Stimulated activated memory B cell treated with anti-CD40 and anti-IgM and Interleukin-4, amounts not matched to agents 10 μg/mL and 1 μg/mL and 100 μg/mL, for 72 hours (primary cell): ENCODE measurements at places on chromosomes 2 and 18.
A peak's percentile ranks its signal among the peaks of the same experiment; 100 is the strongest.

GRCh38 chr2:215487002-215487372 is 51.1 kb upstream of the FN1 start:
- H3K4me3 ChIP-seq: no peak overlapping the region
- H3K27me3 ChIP-seq: no peaks in the 10 kb centered on the region
- no peak overlapping the region for H3K27ac ChIP-seq
- ATAC-seq: no peak
- H3K36me3 ChIP-seq: no peaks in the 10 kb centered on the region

DNA sequence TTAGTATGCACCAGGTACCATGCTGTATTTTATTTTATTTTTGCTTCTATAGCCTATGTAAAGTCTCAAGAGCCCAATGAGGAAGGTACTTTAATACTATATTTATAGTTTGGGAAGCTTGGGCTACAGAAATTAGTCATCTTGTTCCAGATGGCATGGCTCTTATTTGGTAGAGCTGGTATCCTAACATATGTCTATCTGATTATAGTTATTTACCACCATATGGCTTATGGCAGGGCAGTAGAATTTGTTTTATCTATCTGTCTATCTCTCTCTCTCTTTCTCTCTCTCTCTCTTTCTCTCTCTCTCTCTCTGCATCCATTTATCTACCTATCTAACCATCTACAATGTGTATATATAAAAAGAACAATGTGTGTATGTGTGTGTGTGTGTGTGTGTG is 1293.7 kb upstream of the SLC39A10 start:
- no peak overlapping the region for H3K27ac ChIP-seq
- H3K36me3 ChIP-seq: no peaks in the 10 kb centered on the region
- ATAC-seq: no peak
- no peaks in the 10 kb centered on the region for H3K4me1 ChIP-seq
- H3K27me3 ChIP-seq: no peaks in the 10 kb centered on the region
- H3K4me3 ChIP-seq: no peak overlapping the region

DNA sequence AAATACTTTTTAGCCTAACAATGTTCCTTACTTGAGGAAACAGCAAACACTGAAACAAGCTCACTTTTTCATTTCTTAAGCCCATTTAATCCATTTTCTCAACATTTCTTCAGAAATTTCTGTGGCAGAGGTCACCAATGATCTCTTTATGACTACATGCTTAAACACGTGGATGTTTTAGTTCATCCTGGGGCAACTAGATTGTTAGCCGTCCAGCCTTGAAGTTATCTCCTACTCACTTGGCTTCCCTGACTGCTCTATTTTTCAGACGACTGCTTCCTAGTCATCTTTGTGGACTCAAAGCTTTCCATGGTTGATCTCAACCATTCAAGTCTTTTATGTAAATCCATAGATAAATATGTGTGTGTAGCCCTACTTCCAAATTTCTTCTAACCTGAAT is 24.1 kb downstream of the CD302 start:
- H3K36me3 ChIP-seq: peaks cover 6% of the 10 kb centered on the region
- H3K27ac ChIP-seq: peak overlapping the region; percentile 57
- ATAC-seq: no peak

DNA sequence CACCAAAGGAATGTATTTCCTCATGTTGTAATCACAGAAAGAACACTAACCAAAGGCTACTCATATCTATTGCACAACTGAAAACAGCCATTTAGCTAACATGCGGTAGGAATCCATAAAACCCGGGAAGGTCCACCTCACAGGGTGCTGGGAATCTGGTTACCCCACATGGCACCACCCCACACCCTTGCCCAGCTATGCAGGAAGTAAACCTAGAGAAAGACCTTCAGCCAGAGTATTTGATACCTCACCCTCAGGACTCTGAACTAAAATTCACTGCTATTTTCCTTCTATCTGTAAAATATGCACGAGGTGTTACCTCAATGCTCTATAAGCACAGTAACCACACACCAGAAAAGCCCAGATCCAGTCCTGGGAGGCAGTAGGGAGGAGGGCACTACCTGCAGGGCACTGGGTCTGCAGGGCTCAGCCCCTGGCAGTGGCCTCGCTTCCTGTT is 45.8 kb downstream of the PTPN2 start:
- peaks cover 47% of the 10 kb centered on the region for H3K4me1 ChIP-seq
- peak overlapping the region; percentile 94 for H3K27ac ChIP-seq
- H3K4me3 ChIP-seq: peak overlapping the region; percentile 63
- peaks cover 36% of the 10 kb centered on the region for H3K36me3 ChIP-seq

GRCh38 chr18:59249199-59249774 is 24.0 kb downstream of the RAX start:
- H3K27me3 ChIP-seq: peaks cover 71% of the 10 kb centered on the region
- no peak for ATAC-seq
- no peaks in the 10 kb centered on the region for H3K36me3 ChIP-seq
- no peak overlapping the region for H3K4me3 ChIP-seq
- H3K27ac ChIP-seq: no peak overlapping the region

DNA sequence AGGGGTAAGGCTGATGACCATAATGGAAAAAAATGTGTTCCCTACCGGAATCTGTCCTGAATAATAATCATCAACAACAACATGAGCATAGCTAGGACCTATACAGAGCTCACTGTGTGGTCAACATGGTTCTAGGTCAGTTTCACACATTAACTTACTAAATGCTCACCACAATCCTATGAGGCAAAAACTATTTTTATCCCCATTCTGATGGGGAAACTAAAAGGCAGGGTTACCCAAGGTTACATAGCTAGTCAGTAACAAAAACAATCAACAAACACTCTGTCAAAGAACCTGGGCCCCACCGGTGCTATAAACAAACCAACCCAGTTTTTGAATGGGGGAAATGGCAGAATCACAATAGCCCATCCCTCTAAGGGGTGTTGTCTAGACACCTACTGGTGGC is 40.1 kb downstream of the AOX1 start:
- H3K36me3 ChIP-seq: no peaks in the 10 kb centered on the region
- no peak overlapping the region for H3K27ac ChIP-seq
- no peaks in the 10 kb centered on the region for H3K4me1 ChIP-seq

DNA sequence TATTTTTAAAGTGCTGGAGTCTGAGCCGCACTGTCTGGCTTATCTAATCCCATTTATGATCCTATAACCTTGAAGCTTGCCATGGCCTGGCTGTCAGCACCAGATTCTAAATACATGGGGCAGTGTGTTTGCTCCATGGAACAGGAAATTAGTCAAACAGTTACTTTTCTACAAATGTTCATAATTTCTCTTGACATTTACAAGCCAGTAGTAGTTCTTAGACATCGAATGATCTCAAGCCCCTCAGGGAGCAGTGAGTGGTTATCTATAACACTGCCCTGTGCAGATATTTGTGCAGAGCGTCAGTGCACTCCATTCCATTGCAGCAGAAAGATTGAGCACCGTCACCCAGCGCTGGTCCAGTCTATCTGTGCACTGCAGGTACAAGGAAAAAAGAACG is 205.2 kb downstream of the AGPS start:
- no peak for ATAC-seq
- no peak overlapping the region for H3K27ac ChIP-seq
- H3K4me1 ChIP-seq: no peaks in the 10 kb centered on the region
- H3K27me3 ChIP-seq: no peaks in the 10 kb centered on the region
- no peaks in the 10 kb centered on the region for H3K36me3 ChIP-seq
- H3K4me3 ChIP-seq: no peak overlapping the region

DNA sequence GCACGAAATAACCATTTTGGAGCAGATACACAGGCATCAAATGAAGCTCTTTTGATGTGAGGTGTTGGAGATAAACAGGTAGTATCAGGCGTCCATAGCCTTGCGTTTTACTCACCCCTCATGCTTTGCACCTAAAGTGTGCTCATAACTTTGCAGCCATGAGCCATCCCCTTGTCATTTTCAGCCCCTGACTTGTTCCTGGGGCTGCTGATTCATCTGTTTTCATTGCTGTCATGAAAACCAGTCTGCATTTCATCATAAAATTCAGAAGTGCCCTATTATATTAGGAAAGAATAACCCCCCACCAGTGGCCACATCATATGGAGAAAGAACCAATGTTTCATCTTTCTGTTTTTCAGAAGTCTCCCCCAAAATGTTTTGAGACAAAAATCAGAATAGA is 329.7 kb upstream of the NRP2 start:
- H3K4me3 ChIP-seq: no peak overlapping the region
- no peaks in the 10 kb centered on the region for H3K27me3 ChIP-seq
- peaks cover 6% of the 10 kb centered on the region for H3K4me1 ChIP-seq
- no peaks in the 10 kb centered on the region for H3K36me3 ChIP-seq

DNA sequence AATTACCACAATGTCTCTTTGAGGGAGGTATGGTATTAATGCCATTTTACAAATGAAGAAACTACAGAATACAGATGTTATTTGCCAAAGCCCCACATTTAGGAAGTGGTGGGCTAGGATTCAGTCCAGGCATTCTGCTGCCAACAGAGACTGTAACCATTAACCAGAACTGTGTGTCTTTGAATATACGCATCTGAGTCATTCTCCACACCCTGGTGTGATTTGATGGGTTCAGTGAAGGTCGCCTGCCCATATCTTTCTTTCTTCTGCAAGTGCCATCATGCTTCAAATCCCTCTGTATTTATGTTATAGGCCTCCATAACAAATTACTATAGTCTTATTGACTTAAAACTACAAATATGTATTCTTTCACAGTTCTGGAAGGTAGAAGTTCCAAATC is 479.0 kb upstream of the DCC start:
- ATAC-seq: no peak
- no peaks in the 10 kb centered on the region for H3K4me1 ChIP-seq
- H3K27me3 ChIP-seq: no peaks in the 10 kb centered on the region
- no peak overlapping the region for H3K4me3 ChIP-seq

DNA sequence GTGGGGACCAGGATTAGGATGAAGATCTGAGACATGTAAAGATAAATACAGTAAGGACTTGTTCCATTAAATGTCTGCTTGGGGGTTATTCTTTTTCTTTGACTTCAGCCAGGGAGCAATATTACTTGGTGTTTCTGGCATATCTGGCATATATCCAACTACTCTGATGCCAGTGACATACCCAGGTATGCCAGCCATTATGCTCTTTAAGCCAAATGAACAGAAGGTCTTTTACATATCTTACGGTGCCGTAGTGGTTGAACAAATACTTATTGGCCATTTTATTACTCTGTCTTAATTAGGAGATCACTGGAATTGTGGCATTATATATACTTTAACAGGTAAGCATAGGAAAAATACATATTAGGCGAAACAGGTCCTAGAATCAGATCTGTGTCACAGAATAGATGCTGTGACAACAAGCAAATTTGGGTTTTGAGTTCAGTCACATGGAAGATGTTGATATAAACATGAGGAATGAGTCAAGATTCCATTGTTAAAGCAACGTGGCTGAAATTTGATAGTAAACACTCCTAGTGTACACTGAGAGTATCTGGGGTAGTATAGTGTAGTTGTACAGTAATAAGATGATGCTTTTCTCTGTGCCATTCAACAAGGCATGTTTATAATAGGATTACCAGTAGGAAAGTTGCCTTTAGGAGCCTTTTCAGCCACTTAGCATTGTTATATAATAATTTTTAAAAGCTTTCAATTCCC is 62.6 kb downstream of the KCTD18 start:
- H3K4me3 ChIP-seq: no peak overlapping the region
- H3K27ac ChIP-seq: no peak overlapping the region
- peaks cover 30% of the 10 kb centered on the region for H3K4me1 ChIP-seq
- no peaks in the 10 kb centered on the region for H3K36me3 ChIP-seq
- H3K27me3 ChIP-seq: peaks cover 23% of the 10 kb centered on the region

DNA sequence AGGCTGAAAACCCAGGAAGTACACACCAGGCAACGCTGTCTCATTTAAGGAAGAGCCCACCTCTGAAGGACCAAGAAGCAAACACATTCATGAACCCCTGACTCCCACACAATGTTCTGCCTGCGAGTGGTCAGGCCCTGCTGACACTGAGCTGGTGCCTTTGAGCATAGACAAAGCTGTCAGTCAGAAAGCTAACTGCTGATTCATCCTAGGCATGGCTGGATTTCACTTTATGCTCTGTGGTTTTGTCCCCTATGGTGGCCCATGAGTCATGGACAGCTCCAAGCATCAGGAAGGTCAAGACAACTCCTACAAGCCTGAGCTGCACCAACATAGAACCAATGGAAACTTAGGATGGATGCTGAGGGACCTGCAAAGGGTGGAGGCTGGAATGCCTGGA is 78.9 kb downstream of the UXS1 start:
- no peaks in the 10 kb centered on the region for H3K27me3 ChIP-seq
- H3K4me1 ChIP-seq: peaks cover 6% of the 10 kb centered on the region
- peaks cover 35% of the 10 kb centered on the region for H3K36me3 ChIP-seq
- H3K27ac ChIP-seq: peak overlapping the region; percentile 17
- ATAC-seq: peak; percentile 44
- no peak overlapping the region for H3K4me3 ChIP-seq

DNA sequence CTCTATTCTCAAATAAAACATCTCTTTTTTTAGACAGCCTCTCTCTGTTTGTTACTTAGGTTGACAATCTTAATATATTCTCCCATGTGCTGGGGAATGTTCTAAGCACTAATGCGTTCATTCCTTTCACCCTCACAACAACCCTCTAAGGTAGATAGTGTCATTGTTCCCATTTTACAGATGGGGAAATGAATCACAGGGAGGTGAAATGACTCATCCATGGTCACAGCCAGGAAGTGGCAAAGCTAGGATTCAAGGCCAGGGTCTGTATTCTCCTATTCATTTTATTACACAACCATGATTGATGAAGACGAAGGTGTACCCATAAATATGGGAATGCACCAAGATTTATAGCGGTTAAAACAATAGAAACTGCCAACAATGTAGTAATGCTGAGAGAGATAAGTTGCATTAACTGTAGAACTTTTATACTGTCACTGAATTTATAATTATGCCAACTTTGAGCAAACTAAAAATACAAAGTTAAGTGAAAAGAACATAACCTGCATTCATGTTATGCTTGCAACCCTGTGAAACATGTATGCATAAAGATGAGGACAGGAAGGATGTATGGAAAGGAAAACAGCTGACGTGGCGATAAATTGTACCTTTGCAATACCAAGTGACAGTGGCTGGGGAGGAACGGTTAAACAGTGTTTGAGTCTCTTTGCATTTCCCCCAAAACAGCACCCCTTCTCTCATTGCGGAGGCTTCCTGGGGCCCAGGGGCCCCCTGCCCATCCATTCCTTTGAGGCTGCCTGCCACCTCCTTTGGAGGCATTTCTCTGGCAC is 257.7 kb upstream of the AGAP1 start:
- H3K27me3 ChIP-seq: peaks cover 32% of the 10 kb centered on the region
- H3K4me3 ChIP-seq: no peak overlapping the region
- H3K36me3 ChIP-seq: no peaks in the 10 kb centered on the region
- H3K27ac ChIP-seq: no peak overlapping the region

DNA sequence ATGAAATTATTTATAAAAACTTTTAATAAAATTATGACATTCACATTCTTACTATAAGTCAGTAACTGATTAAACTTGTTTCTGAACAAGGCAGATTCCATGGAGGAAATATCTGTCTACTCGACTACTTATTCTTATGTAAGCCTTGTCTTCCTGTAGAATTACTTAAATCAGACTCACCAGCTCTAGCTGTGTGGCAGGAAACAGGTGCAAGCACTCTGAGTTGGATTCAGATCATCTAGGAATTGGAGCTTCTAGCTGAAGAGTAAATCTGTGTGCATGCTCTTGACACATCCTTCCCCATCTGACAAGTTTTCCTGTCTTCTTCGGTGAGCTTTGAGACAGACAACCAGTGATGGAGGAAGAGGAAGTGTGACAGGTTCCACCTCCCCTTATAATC is 284.7 kb downstream of the TRIB2 start:
- no peaks in the 10 kb centered on the region for H3K27me3 ChIP-seq
- H3K4me1 ChIP-seq: no peaks in the 10 kb centered on the region
- H3K36me3 ChIP-seq: no peaks in the 10 kb centered on the region
- no peak overlapping the region for H3K4me3 ChIP-seq
- no peak overlapping the region for H3K27ac ChIP-seq

- H3K36me3 ChIP-seq: no peaks in the 10 kb centered on the region
- no peak overlapping the region for H3K27ac ChIP-seq
- no peaks in the 10 kb centered on the region for H3K27me3 ChIP-seq
- H3K4me3 ChIP-seq: no peak overlapping the region
Measured at GRCh38 chr2:187102381-187102780, 253.4 kb upstream of the ZSWIM2 start.
